ENCODE measurements at places on chromosomes 5 and 9.

- H3K4me1 ChIP-seq: no peaks in the 10 kb centered on the region
- H3K27ac ChIP-seq: no peak overlapping the region
- no peak for DNase-seq
- H3K36me3 ChIP-seq: no peaks in the 10 kb centered on the region
Measured at GRCh38 chr5:76490960-76491359, 87.9 kb downstream of the IQGAP2 start.

DNA sequence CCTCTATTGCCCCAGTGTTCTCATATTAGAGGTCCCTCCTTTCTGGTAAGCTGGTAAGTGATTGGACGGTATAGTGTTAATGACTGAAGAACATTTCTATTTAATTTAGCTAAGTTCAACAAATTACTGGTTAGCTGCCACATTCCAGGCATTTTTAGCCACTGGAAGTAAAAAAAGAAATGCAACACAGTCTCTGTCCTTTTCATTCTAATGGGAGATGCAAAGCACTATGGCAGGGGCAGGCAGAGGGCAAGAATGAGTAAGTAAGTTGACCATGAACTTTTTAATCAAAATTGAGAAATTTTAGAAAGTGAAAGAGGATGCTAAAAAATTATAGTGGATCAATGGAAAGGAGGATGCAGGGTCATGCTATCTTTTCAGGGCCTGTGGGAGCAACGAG lies 137.4 kb downstream of the GPBP1 start:
- no peak for DNase-seq
- no peaks in the 10 kb centered on the region for H3K4me1 ChIP-seq
- H3K27me3 ChIP-seq: no peaks in the 10 kb centered on the region

DNA sequence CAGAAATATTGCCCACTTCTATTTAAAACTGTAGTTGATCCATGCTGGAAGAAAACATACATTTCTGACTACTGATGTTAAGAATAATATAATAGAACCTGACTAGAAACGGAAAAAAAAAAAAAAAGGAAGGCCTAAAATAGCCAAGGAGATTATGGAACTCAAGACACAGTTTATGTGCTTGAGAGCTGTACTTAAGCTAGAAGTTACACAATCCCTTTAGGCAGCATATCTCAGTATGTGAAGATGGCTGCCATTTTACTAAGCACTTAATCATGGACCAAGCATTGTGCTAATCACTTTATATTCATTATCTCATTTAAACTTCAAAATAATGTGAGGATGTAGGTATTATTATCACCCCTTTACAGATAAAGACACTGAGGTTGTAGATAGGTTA lies 73.0 kb upstream of the NR4A3 start:
- no peak overlapping the region for H3K27ac ChIP-seq
- no peaks in the 10 kb centered on the region for H3K27me3 ChIP-seq
- H3K36me3 ChIP-seq: no peaks in the 10 kb centered on the region
- H3K4me1 ChIP-seq: no peaks in the 10 kb centered on the region
- H3K4me3 ChIP-seq: no peak overlapping the region
- DNase-seq: no peak

- H3K27ac ChIP-seq: no peak overlapping the region
- H3K4me3 ChIP-seq: no peak overlapping the region
Measured at GRCh38 chr9:15211815-15212495, 95.1 kb downstream of the TTC39B start.

DNA sequence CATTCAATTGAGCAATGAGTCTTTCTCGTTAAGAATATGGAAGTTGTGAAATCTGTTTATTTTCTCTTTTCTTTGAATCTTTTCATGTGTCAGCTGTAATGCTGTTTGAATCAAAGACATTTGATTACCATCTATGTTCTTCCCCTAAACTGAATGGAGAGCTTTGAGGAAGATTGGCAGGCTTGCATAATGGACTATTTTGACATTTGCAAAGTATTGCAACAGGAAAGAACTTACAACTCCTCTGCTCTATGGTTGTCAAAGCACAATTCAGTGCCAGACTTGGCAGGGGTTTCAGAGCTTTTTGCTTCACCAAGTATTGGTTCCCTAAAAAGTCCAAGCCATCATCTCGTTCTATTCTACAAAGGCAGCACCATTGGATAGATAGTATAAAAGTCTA lies 549.0 kb upstream of the NUDT12 start:
- no peak overlapping the region for H3K4me3 ChIP-seq
- H3K27ac ChIP-seq: no peak overlapping the region
- DNase-seq: no peak
- H3K4me1 ChIP-seq: no peaks in the 10 kb centered on the region
- H3K27me3 ChIP-seq: no peaks in the 10 kb centered on the region

DNA sequence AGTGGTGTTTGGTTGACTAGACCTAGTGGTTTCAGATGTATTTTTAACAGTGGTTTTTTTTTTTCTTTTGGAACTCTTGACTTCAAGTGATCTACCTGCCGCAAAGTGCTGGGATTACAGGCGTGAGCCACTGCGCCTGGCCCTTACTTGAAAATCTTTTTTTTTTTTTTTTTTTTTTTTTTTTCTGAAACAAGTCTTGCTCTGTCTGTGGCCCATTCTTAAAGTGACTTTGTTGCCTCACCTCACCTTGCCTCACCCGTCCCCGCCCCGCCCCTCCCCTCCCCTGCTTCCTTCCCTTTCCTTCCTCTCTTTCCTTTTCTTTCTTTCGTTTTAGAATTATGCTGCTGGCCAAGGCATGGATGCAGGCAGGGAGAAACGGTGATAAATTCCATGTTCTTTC lies 26.0 kb downstream of the GPBP1 start:
- DNase-seq: no peak
- no peaks in the 10 kb centered on the region for H3K36me3 ChIP-seq
- H3K4me3 ChIP-seq: no peak overlapping the region
- no peak overlapping the region for H3K27ac ChIP-seq
- no peaks in the 10 kb centered on the region for H3K27me3 ChIP-seq

GRCh38 chr5:139194486-139194885 lies 3.7 kb downstream of the SIL1 start:
- no peak overlapping the region for H3K4me3 ChIP-seq
- no peaks in the 10 kb centered on the region for H3K27me3 ChIP-seq
- no peaks in the 10 kb centered on the region for H3K36me3 ChIP-seq
- H3K4me1 ChIP-seq: peaks cover 16% of the 10 kb centered on the region

DNA sequence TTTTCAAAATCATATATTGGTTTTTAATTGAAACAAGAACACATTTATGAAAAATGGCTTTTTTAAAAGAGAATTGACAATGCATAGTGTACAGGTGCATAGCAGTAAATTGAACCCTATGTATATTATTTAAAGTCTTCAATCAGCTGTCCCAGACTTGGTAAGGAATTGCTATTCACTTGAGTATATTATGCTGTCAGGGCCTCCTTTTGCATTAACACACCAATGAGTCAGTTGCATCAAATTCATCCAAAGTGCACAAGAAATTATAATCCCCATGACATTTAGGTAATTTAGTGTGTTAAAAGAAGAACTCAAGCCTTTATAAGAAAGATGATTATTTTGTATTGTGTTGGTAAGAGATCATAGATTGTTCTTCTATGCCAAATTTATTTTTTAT lies 748.8 kb upstream of the RIOK2 start:
- DNase-seq: no peak
- H3K36me3 ChIP-seq: no peaks in the 10 kb centered on the region
- H3K4me1 ChIP-seq: no peaks in the 10 kb centered on the region

DNA sequence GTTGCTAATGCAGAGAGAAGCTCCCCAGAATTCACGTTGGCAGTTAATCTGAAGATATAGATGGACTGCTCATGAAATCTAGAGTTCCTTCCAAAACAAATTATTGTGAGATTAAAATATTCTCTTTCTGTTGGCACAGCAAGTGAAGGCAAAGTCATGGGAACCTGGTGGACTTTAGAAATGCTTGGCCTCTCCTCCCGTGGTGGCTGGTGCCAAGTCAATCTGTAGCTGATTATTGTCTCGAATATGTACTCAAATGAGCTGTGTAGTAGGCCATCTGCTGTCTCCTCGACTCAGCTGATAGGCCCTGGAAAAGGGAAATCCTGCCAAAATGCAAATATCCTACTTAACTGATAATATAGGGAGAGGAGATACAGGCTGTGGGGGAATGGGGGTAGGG lies 69.3 kb downstream of the DAPK1 start:
- H3K27ac ChIP-seq: no peak overlapping the region
- no peaks in the 10 kb centered on the region for H3K4me1 ChIP-seq
- H3K27me3 ChIP-seq: no peaks in the 10 kb centered on the region
- no peak overlapping the region for H3K4me3 ChIP-seq

DNA sequence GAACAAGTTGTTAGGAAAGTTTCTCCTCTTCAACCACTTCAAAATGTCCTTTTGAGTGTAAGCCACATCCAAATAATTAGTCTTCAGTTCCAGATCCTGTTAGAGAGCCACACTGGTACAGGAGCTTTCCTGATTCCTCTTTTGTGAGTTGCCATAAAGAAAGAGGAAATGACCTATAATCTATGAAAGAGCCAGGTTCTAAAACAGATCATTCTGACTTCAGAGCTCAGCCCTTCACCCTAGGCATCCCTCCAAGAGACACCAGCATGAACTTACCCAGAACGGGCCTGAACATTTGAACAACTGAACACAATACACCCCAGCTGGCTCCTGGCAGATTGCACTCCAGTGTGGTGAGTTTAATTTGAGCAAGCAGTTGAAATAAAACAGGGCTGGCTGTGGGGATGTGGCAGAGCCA lies 25.7 kb downstream of the SLC1A1 start:
- H3K4me1 ChIP-seq: no peaks in the 10 kb centered on the region
- H3K36me3 ChIP-seq: no peaks in the 10 kb centered on the region
- H3K27me3 ChIP-seq: no peaks in the 10 kb centered on the region
- no peak for DNase-seq
- H3K4me3 ChIP-seq: no peak overlapping the region

DNA sequence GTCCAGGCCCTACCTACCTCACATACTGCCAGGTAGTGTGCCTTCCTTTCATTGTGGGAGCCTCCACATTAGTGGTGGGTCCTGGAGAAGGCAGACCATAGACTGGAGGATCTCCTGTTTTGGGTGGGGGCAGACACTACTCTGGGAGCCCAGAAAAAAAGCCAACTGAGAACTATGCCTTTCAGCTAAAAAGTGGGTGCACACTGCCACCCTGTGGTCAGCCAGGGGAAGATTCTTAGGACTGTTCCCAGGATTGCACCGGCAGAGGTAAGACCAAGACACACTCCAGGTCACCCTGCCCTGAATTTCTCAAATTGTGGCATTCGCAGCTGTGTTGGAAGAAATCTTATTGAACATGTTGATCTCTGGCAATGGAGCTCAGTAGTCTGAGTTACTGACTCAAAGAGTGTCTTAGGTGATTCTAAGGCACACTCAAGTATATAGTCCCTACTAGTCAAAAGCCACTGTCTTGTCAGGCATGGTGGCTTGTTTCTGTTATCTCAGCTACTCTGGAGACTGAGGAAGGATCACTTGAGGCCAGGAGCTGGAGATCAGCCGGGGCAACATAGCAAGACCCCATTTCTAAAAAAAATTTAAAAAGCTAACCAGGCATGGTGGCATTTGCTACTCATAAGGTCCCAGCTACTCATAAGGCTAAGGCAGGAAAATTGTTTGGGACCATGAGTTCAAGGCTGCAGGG lies 3.6 kb downstream of the SIGMAR1 start:
- DNase-seq: peak; percentile 89
- H3K27me3 ChIP-seq: no peaks in the 10 kb centered on the region
- peaks cover 30% of the 10 kb centered on the region for H3K4me1 ChIP-seq
- H3K27ac ChIP-seq: no peak overlapping the region
- peaks cover 10% of the 10 kb centered on the region for H3K36me3 ChIP-seq

DNA sequence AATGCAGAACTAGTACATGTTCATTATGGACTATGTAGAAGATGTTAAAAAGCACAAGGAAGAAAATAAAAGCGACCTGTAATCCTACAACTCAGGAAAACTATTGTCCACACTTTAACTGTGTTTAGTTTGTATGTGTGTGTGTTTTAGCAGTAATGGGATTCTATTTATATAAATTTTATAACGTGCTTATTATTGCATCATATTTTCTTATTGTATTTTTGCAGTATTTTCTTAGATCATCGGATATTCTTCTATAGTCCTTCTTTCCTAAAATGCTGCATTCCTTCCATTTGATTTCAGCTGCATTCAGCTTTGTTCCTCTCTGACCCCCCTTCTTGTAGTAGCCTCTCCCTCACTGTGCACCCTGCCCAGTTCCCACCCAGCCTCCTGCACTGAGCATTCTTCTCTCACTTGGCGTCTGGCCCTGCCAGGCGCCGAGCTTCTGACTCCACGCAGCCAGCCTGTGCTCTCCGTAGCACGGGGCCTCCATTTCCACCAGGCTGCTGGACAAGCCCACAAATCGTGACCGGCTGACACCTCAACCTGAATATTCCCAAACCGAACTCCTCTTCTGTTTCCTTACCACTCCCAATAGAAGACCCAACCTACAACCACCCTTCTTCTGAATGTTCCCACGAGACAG lies 39.9 kb downstream of the MVB12B start:
- no peak overlapping the region for H3K4me3 ChIP-seq
- no peaks in the 10 kb centered on the region for H3K27me3 ChIP-seq
- H3K36me3 ChIP-seq: no peaks in the 10 kb centered on the region
- no peak overlapping the region for H3K27ac ChIP-seq

GRCh38 chr5:122015471-122015870 lies 53.7 kb downstream of the SRFBP1 start:
- H3K27me3 ChIP-seq: no peaks in the 10 kb centered on the region
- H3K4me3 ChIP-seq: no peak overlapping the region
- H3K36me3 ChIP-seq: peaks cover 8% of the 10 kb centered on the region

GRCh38 chr5:2721385-2722138 lies 29.9 kb downstream of the IRX2 start:
- H3K27ac ChIP-seq: no peak overlapping the region
- DNase-seq: no peak

DNA sequence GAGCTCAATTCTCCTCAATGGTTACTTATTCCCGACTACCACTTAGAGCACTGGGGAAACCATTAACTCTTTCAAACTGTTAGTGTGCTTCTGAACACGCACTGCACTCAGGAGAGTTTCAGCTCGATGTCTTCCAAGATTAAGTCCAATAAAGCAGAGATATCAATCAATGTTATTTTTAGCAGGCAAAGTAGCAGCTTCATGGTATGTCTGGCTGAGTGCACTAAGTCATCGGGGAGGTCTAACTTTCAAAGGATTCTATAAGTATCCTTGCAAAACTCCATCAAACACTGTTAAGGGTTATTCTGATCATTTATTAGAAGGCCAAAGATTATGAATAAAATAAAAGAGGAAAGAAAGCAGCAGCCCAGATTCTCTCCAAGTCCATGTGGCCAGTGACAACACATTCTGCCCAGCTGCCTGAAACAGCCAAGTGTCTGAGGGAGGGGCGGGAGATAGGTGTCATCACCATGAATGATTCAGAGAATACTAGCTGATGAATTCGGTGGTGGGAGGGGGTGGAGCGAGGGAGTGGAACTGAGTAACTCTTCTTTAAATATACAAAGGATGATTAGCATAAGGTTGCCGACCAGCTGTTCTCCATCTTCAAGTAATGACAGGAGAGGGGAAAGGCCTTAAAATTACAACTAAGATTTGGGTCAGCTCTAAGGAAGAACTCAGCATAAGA lies 21.3 kb downstream of the NREP start:
- H3K4me3 ChIP-seq: no peak overlapping the region
- no peak for DNase-seq
- no peaks in the 10 kb centered on the region for H3K36me3 ChIP-seq
- H3K4me1 ChIP-seq: no peaks in the 10 kb centered on the region
